ENCODE measurements at places on chromosomes 5 and 9. TPM values are rescaled to one million over a fixed set of nuclear protein-coding genes. Genes with fewer than 3 reads are reported as not detected.
A peak's percentile ranks its signal among the peaks of the same experiment; 100 is the strongest.

GRCh38 chr9:94613003-94613402, 19.4 kb upstream of the FBP2 start:
- no peaks in the 10 kb centered on the region for H3K36me3 ChIP-seq
- no peak overlapping the region for H3K27ac ChIP-seq
- DNase-seq, result no peak
- no peaks in the 10 kb centered on the region for H3K27me3 ChIP-seq
- peaks cover 7% of the 10 kb centered on the region for H3K4me1 ChIP-seq

DNA sequence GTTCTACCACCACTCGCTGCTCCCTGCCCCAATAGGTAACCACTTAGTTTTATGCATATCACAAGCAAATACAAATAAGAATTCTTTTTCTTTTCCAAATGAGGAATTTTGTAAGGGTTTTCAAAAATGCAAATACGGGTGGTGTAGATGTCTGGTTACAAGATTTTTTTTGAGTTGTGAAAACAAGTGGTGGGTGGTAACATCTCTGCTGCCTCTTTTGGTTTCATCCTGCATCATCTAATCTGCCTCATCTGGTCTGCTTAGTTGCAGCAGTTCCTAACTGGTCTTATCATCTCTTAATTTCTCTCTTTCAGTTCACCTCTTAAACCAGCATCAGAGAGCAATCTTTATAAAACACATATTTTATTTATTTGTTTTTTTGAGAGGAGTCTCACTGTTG, 5.3 kb downstream of the NFX1 start:
- no peak overlapping the region for H3K4me3 ChIP-seq
- H3K27me3 ChIP-seq, result no peaks in the 10 kb centered on the region
- DNase-seq, result no peak

GRCh38 chr5:109668668-109669422, 20.9 kb upstream of the MAN2A1 start:
- no peaks in the 10 kb centered on the region for H3K36me3 ChIP-seq
- H3K27me3 ChIP-seq, result no peaks in the 10 kb centered on the region
- no peak overlapping the region for H3K4me3 ChIP-seq
- H3K4me1 ChIP-seq, result no peaks in the 10 kb centered on the region

DNA sequence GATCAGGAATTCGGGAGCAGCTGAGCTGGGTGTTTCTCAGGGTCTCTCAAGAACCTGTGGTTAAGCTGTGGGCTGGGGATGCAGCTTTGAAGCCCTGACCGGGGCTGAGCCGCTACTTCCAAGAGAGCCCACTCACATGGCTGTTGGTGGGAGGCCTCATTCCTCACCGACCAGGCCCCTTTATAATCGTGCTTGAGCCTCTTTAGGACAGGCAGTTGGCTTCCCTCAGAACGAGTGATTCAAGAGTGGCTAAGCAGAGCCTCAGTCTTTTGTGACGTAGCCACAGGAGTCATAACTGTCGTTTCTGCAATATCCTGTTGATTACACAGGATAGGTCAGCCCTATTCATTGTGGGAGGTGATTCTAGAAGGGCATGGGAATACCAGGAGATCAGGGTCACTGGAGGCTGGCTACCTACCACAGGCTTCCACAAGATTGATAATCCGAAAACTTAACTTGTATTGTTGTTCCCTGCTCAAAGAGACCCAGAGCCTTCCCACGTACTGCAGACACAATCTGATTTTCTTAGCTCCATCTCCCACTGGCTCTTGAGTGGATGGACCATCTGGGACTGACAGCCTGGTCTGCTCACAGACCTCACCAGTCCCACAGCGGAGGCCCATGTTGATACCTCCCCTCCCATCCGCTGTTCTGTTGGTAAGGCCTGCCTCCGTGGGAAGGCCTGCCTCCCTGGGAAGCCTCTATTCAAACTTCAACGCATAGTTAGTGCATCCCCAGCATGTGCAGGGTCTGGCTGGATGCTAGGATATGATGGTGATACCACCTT, 3.0 kb upstream of the ERGIC1 start:
- H3K4me1 ChIP-seq, result peaks cover 27% of the 10 kb centered on the region
- DNase-seq, result no peak
- no peaks in the 10 kb centered on the region for H3K27me3 ChIP-seq
- no peak overlapping the region for H3K4me3 ChIP-seq
- H3K27ac ChIP-seq, result no peak overlapping the region

- H3K4me1 ChIP-seq, result peaks cover 12% of the 10 kb centered on the region
- no peak overlapping the region for H3K4me3 ChIP-seq
- DNase-seq, result no peak
- no peaks in the 10 kb centered on the region for H3K36me3 ChIP-seq
- peak overlapping the region; percentile 56 for H3K27ac ChIP-seq
Measured at GRCh38 chr5:53032188-53032587, 43.0 kb downstream of the ITGA2 start.

GRCh38 chr5:5436203-5436760, 13.8 kb downstream of the ICE1 start:
- no peak overlapping the region for H3K27ac ChIP-seq
- no peaks in the 10 kb centered on the region for H3K27me3 ChIP-seq
- no peaks in the 10 kb centered on the region for H3K36me3 ChIP-seq
- H3K4me1 ChIP-seq, result no peaks in the 10 kb centered on the region
- DNase-seq, result no peak

- no peak overlapping the region for H3K27ac ChIP-seq
- no peak overlapping the region for H3K4me3 ChIP-seq
- no peaks in the 10 kb centered on the region for H3K27me3 ChIP-seq
- DNase-seq, result no peak
Measured at GRCh38 chr9:124514874-124515273, 7.7 kb upstream of the NR5A1 start.

DNA sequence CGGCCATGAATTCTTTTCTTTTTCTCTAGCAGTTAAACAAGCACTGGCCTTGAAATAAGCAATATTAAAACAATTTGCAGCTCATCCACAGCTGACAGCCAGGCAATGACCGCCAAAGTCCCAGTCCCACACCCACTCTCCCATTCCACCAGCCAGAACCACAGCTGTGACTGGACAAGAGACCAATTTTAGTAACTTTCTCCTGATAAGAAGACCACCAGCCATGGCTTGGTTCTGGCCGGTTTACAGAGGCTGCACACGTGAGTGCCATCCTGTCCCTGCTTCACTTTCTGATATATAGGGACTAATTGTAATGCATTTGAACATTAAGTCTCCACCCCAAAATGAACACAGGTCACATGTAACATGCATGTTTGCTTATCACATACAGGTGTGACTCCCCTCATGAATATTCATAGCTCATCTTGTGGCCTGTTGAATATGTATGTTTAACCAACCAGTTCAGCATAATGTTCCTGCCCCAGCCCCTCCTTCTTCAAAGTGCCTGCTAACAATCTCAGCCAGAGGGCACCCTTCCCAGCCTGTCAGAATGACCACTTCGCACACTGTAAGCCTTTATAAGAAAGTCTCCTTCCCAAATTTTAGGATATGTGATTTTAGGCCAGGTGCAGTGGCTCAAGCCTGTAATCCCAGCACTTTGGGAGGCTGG, 23.9 kb upstream of the FANCC start:
- H3K27me3 ChIP-seq, result no peaks in the 10 kb centered on the region
- H3K4me3 ChIP-seq, result no peak overlapping the region
- no peaks in the 10 kb centered on the region for H3K4me1 ChIP-seq
- no peaks in the 10 kb centered on the region for H3K36me3 ChIP-seq

DNA sequence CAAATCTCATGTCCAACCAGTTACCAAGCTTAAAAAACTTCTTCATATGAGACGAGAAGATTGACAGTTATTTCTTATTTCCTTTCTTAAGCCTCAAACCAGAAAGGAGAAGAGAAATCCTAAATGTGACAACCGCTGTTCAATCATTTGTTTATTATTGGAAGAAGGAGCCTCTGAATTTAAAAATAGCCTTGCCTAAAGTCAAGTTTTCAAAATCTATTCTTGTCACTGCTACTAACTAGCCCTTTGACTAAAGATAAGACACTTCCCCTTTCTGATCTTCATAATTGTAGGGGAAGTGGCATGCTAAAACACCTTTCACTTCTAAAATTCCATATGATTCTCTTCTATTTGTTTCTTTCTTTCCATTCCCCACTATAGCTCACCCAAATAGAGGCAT, 106.2 kb upstream of the EMB start:
- H3K27ac ChIP-seq, result no peak overlapping the region
- H3K36me3 ChIP-seq, result no peaks in the 10 kb centered on the region
- no peaks in the 10 kb centered on the region for H3K27me3 ChIP-seq
- H3K4me3 ChIP-seq, result no peak overlapping the region
- no peak for DNase-seq
- H3K4me1 ChIP-seq, result no peaks in the 10 kb centered on the region

DNA sequence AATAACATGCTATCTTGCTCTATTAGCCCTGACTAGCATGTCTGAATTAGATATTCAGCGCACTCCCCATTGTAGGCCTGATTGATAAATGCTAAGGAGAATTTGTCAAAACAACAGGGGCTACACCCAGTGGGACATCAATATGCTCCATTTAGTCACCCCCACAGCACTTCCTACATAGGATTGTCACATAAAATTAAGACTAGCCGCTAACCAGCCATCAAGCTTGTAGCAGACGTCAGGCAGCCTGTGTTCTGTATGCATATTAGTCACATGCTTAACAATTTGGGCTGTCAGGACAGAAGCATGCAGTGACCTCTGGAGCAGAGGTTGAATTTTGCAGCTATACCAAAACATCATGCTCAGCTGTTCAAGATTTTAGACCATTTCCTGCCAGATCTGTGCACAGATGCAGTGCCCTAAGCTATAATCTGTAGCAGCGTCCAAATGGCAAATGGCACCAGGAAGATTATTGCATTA, 197.4 kb upstream of the ISL1 start:
- H3K4me3 ChIP-seq, result no peak overlapping the region
- no peaks in the 10 kb centered on the region for H3K27me3 ChIP-seq
- no peak for DNase-seq
- H3K4me1 ChIP-seq, result no peaks in the 10 kb centered on the region
- no peaks in the 10 kb centered on the region for H3K36me3 ChIP-seq
- H3K27ac ChIP-seq, result no peak overlapping the region

- peaks cover 15% of the 10 kb centered on the region for H3K4me1 ChIP-seq
- no peaks in the 10 kb centered on the region for H3K27me3 ChIP-seq
- H3K36me3 ChIP-seq, result no peaks in the 10 kb centered on the region
- no peak for DNase-seq
- peak overlapping the region; percentile 6 for H3K27ac ChIP-seq
Measured at GRCh38 chr5:150114102-150114641, 27.8 kb upstream of the CSF1R start.

DNA sequence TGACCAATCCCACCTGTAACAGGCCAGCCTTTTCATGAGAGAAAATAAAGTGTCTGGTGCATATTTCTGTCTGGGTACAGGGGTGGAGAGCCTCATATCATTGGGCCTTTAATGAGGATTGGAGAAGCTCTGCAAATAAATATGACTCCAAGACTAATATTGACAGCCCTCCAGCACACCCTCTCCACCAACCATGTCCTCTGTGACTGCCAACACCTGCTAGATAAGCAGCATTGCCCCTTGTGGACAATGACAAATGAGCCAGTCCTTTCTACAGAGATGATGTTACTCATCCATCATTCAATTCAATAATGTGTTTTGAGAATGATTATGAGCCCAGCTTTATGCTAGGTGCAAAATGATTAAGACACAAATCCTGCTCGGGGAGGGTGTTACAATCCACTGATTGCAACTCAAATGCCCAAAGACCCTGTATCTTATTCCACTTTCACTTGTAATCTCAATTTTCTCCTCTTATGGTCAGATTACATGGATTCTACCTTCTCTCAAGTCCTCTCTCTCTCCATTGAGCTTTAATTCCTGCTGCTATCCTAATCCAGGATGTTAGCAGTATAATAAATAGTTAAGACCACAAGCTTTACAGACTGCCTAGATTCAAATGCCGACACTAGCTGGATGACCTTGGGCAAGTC, 2.1 kb upstream of the GFRA3 start:
- no peak overlapping the region for H3K27ac ChIP-seq
- no peaks in the 10 kb centered on the region for H3K36me3 ChIP-seq
- DNase-seq, result no peak
- H3K4me1 ChIP-seq, result no peaks in the 10 kb centered on the region

STK32A gene
- 20.1 TPM for total RNA-seq

DYNC2I2 gene
- 88.5 TPM for total RNA-seq

SH3PXD2B gene
- 41.1 TPM for total RNA-seq

ASPN gene
- total RNA-seq, result 8.5 TPM

PCDHA4 gene
- total RNA-seq, result 0.09 TPM

Measured in adrenal gland (tissue), 19 donors.